Smooth muscle cell of bladder (primary cell): ENCODE measurements at places on chromosomes 12 and 14. TPM values are rescaled to one million over a fixed set of nuclear protein-coding genes. Genes with fewer than 3 reads are reported as not detected.

Gene OTOGL
- 0.09 and 0.14 TPM in 2 replicates for total RNA-seq

Gene TROAP
- total RNA-seq = 1.2 and 3.7 TPM in 2 replicates

Gene MYL2
- not detected in 2 replicates for total RNA-seq

Gene KRT80
- total RNA-seq = under 0.01 TPM in 2 replicates

Gene SPTB
- 0.14 TPM in 1 of 2 replicates, not detected in the other for total RNA-seq
